ENCODE measurements at places on chromosomes 11 and 22.
A peak's percentile ranks its signal among the peaks of the same experiment; 100 is the strongest.

DNA sequence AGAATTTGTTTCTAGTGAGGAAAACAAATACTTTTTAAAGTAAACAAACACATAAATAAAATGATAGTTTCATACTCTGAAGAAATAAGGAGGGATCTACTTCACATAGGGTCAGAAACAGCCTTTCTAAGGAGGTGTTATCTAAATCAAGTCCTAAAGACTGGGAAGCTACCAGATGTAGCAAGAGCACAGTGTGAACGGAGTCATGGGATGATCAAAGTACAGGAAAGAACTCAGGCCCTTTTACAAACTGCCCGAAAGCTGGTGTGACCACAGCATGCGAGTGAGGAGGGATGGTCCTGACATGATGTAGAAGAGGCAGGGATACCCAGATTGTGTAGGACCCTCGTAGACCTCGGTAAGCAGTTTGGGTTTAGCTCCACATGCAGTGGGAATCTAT, 102.8 kb downstream of the ARHGAP32 start:
- DNase-seq: peak; percentile 43

GRCh38 chr22:25016311-25016710, 63.8 kb downstream of the KIAA1671 start:
- DNase-seq: no peak

DNA sequence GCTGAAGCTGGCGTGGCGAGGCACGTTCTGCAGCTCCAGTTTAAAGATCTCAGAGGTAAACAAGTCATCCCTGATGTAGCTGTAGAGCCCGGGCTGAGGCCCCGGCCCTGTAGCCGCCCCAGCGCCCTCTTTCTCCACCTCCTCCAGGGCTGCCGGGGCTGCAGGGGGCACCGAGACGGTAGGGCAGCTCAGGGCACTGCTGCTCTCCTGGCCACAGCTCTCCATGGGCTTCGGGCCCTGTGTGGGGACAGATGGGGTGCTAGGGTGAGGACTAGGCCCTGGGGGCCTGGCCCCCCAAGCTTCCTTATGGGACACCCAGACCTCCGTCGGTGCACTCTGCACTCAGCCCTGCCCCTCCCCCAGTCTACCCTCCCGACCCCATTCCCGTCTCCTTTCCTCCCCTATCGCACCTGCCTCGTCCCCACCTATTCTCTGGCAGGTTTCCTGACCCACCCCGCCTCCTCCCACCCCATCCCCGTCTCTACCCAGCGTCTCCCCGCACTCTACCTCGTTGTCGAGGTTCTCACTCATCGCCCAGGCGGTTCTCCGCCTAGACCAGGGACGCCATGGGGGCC, 559 bp downstream of the RANBP1 start:
- DNase-seq: no peak

GRCh38 chr11:66956689-66957290, 1.4 kb downstream of the PC start:
- DNase-seq: peak; percentile 90

- DNase-seq: peak; percentile 45
These were observed 39.4 kb upstream of the DEUP1 start for GRCh38 chr11:93291110-93291509.

DNA sequence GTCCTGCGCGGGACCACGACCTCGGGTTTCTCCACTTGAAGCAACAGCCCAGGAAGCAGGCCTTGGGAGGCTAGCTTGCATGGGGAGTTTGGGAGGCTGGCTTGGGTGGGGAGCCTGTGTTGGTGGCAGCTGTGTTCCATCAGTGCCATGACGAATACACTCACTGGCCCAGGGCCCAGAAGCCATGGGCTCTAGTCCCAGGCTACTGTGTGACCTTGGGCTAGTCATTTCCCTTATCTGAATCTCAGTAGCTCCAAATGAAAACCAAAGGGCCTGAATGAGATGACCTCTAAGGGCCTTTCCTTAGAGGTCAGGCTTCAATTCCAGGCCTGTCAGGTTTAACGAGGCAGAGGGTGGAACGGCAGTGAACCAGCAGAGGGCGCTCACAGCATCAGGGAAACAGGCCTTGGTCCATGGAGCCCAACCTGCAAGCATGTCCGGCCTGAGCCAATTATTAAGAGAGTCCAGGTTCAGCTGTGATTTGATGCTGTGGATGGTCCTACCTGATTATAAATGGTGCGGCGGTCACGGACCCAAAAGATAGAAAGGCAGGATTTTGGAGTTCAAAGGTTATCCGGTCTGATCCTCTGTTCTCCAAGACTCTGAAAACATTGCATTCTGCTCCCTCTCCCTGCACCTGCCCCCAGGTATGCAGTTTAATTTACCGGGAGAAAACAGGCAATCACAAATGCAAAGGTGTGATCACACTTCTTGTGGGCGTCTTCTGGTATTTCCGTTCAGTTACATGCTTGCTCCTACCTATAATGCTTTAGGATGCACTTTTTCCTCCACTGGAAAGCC, 15.9 kb downstream of the PTPN5 start:
- DNase-seq: peak; percentile 79

GRCh38 chr11:106077609-106078455, at the start of gene AASDHPPT:
TSS of gene AASDHPPT (plus strand) at chr11:106077662. CDS start at chr11:106077711, 49 bp downstream.
- no peak for DNase-seq

DNA sequence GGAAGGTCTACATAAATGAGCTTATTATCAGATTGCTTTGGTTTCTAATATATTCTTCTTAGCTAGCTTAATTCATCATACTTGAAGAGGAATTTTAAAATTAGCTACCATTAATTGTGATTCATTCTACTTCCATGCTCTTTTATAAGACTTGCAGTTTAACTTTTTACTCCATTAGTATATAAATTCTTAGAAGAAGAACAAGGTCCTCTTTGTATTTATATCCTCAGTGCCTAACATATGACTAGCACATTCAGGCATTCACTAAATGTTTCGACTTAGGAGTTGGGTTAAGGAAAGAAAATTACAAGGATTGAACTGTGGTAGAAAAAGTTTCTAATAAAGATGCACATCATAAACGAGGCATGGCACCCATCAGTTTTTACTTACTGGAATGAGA, 1135.5 kb downstream of the JRKL start:
- DNase-seq: no peak

GRCh38 chr11:65719871-65720210, 757 bp downstream of the RNASEH2C start:
- DNase-seq: no peak

DNA sequence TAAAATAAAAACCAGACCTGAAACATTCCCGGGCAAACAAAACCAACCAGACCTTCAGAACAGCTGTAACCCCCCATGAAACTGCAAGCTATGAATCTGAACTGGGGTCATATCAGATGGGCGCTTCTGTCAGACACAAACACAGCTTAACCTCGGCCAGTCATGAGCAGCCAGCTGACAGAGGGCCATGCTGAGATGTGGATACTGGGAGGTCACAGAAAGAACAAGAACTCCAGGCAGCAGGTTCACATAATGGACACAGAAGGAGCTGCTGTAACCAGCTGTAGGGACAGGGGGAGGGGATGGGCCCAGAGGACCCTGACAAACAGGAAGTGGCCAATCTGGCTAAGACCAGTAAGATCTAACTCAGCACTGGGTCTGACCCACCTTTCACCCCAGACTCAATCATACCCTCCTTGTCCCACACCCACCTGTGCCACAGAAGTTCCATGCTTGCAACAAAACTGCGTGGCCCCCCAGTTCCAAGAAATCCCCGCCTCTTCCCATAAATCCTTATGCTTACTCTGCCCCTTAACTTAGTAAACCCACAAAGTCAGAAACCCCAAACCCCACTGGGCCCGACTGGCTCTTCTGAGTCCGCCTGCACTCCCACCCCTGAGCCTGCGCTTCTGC, 4.0 kb downstream of the APOL4 start:
- peak; percentile 52 for DNase-seq

- peak; percentile 44 for DNase-seq
These were observed 108.3 kb upstream of the PARVA start for GRCh38 chr11:12269104-12269441.

DNA sequence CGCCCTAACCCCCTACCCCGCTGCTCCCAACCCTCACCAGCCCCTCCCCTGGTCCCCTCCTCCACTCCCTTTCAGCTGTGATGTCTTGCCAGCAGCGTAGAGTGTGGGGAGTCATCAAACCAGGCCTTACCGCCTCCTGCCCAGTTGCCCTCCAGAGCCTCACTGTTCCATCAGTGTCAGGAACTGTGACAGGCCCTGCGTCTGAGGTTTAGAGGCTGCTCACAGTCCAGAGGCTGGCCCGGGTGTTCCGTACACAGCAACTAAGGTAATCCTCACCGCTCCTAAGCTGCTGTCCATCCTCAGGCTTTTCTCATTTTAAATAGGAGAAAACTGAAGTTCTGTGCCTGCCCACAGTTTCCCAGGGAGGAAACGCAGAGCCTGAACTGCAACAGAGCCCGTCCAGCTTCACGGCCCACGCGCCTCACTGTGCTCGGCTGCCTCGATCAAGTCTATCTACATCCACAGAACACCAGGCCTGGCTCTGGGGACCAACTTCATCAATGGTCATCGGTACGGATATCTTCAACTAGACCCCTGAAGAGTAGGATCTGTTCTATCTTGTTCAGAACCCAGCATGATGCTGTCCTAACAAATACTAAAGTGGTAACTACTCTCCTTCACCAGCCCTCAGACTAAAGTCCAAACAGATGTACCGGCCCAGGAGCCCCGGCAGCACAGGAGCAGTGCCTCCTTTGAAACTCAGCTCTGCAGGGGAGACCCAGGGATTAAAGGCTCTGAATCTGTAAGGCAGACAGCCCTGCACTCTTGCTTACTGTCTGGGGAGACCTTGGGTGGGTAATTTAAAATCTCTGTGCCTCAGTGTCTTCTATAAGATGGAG, 10.3 kb downstream of the VPS37C start:
- DNase-seq: no peak

DNA sequence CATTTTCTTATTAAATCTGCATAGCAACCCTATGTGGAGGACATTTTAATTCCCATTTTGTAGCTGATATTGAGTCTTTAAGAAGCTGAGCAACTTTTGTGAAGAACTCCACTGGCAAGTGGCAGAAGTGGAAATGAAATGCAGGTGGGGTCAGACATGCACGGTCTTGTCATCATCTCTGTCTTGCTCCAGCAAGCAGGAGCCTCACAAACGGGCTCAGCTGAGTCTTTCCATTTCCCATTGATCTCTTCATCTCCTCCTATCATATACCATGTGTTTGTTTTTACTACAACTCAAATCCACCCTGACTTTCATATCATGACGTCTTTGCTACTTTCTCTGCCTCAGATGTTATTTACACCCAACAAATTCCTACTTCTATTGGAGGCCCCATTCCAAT, 97.9 kb upstream of the TENM4 start:
- no peak for DNase-seq

DNA sequence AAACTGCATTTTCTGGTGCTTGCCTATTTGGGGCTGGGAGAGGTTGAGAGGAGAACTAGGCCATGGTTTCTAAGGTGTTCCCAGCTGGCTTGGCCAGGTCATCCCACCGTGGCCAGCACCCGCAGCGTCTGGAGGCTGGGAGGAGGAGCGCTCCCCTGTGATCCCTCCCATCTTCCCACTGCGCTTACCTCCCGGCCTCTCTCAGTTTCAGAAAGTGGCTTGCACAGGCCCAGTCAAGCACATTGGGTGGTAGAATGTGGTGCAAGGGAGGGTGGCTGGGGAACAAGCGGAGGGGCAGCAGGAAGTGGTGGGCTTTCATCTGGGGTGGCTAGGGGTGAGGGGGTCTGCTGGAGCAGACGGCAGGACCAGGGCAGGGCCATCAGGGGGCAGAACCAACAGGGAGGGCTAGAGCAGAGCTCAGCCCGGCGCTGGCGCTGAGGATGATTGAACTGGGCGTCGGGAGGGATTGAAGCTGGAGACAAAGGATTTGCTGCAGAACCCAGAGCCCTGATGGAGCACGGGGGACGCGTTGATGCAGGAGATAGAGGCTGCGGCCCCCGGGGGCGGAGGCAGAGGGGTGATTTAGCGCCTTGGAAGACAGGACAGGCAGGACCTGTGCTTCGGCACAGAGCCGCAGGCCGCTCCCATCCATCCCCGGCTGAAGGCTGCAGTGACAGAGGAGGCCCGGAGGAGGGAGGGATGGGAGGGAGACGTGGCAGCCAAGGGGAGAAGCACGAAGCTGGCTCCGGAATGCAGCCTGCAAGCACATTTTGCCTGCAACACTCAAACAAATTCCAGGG, 76.0 kb downstream of the TRIM29 start:
- peak; percentile 73 for DNase-seq

DNA sequence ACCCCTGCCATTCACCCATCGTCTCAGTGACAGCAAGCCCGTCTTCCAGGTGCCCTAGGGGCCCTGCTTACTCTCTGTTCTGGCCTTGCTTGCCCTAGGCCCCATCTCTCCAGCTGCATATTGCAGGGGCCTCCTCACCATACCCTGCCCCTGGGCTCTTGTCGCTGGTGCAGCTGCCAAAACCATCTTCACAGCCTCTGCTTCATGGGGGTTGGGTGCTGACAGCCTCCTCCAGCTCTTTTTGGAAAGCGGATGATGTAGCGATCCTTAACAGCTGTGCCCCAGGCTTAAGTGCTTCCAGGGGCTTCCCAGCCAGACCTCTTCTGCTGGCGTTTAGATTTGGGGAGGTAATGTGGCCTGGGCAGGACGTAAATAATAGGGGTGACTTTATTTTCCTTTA, 61.2 kb upstream of the SUSD2 start:
- DNase-seq: no peak

GRCh38 chr11:107689317-107690202, 22.3 kb downstream of the SLN start:
- DNase-seq: peak; percentile 64

DNA sequence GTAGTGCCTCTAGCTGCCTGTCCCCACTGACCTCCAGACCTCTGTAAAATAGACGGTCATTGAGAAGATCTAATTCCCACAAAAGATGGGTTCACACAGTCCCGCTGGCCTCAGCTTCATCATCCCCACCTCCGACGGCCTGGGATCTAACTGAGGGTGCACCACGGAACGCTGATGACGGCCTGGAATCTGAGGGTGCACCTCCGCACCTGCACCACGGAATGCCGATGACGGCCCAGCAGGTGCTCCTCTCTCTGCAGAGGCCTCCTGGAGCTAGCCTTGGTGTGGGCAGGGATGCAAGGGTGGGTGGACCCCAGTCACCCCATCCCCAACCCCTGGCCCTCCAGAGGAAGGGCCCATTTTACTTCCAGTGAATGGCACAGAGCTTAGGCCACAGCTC, 77.3 kb downstream of the PHF21B start:
- DNase-seq: no peak

GRCh38 chr11:27200779-27201453, 160.3 kb downstream of the BBOX1 start:
- DNase-seq: no peak

DNA sequence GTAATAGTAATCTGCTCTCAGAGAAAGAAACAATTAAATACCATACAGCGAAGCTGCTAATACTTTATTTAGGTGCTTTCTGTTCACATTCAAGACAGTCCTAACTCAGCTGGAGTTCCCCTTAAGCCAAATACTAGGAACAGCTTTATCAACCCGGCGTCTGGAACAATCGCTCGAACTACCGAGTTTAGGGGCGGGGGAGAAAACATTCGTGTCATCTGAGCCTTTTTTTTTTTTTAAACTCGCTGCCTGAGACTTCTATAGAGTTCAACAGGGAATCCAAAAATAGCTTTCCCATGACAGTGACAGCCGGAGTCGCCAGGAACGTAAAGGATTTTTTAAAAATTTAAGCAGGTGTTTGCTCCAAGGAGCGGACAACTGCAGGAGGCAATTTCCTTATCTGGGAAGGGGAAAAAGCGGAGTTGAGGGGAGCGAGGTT, 852 bp downstream of the TRAF6 start:
- peak; percentile 61 for DNase-seq

Measured in mesendoderm (in vitro differentiated cells).